Right lung (tissue), 10 donors: ENCODE measurements at places on chromosomes 12 and 14. TPM values are rescaled to one million over a fixed set of nuclear protein-coding genes. Genes with fewer than 3 reads are reported as not detected.

GRCh38 chr12:111194703-111195051, 174.2 kb downstream of the PHETA1 start:
- DNase-seq, result no peak

- DNase-seq, result no peak
These were observed 16.0 kb downstream of the A2M start for GRCh38 chr12:9099552-9100190.

DNA sequence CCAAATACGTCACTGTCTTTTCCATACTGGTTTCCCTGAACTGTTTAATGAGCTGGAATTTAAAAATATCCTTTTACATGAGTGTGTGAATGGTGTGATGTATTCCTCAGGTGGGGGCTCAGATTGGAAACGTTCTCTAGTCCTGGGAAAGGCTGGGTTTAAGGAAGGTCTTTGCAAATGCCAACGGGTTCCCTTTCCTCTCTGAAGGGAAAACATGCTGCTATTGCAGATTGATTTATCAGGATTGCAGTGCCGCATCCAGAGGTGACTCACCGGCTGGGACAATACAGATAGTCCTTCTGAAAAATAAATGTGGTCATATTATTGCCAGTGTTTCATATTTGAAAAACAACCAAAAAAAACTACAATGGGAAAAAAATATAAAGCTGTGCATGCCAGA, 193.1 kb upstream of the FLRT2 start:
- no peak for DNase-seq

- no peak for DNase-seq
These were observed 2.1 kb downstream of the MAP1LC3B2 start for GRCh38 chr12:116561181-116561821.

Gene IQSEC3
- polyA plus RNA-seq, result 6.2 TPM

Gene FAM161B
- polyA plus RNA-seq, result 10.6 TPM

Gene KRT6C
- polyA plus RNA-seq, result not detected
